Right cardiac atrium (tissue), 5 donors: ENCODE measurements at places on chromosomes 7 and 10.

- no peak for DNase-seq
These were observed 210.9 kb downstream of the CREB5 start for GRCh38 chr7:28623105-28623730.

DNA sequence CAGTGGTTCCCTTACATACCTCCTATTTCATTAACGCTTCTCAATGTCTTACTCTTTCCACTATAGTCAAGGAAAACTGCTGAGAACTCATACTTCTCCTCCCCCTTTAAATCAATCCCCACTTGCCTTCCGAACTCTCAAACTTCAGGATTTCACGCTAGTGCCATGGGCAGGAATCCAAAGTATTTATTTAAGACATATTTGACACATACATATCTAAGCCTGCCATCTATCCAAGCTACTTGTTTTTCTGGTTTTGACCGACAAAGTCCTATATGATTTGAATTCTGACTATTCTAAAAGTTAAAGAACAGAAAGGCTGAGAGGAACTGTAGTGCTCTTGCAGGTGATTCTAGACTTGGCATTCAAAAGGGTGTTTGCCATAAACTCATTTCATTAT, 51.8 kb downstream of the CCDC6 start:
- DNase-seq = no peak

GRCh38 chr10:106566873-106567272, 597.6 kb downstream of the SORCS1 start:
- no peak for DNase-seq

- no peak for DNase-seq
These were observed 42.7 kb upstream of the A1CF start for GRCh38 chr10:50928190-50928552.

GRCh38 chr10:128579280-128579865, 453.1 kb upstream of the MKI67 start:
- DNase-seq = no peak

GRCh38 chr10:99880080-99880835, 97.8 kb downstream of the ABCC2 start:
- peak; percentile 71 for DNase-seq

DNA sequence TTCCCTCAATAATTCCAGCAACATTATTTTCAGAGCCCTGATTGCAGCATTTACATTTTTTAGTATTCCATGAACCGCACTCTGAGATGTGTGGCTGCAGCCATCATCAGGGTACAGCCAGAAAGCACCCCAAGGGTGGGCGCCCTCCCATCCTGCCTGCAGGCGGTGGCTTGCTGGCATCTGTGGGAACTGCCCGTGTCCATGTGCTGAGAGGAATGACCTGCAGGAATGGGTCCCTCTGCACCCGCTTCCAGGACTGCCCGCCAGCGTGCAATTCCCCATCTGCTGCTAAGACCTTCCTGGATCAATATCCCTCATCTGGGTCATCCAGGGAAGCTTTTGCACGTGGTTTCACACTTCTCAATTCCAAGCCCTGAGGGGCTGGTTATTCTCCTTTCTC, 32.8 kb upstream of the NUB1 start:
- no peak for DNase-seq

DNA sequence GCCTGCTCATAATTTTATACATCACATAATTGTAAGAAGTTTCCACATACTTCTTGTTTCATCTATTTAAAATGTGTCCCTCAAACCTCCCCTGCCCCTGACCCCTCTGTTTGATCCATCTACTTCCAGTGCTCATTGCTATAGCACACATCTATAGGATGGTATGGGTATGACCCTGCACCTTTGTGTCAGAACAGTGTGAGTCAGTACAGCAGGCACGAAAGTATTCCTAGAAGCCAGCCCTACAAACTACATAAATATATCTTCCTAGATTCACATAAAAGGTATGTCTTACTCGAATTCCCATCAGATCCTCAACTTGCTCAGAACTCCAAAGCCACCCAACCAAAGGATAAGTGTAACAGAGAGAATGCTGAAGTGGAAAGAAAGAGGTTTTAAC, 25.7 kb upstream of the ING3 start:
- DNase-seq = no peak

GRCh38 chr10:117318909-117319308, 56.3 kb downstream of the PDZD8 start:
- DNase-seq = no peak

DNA sequence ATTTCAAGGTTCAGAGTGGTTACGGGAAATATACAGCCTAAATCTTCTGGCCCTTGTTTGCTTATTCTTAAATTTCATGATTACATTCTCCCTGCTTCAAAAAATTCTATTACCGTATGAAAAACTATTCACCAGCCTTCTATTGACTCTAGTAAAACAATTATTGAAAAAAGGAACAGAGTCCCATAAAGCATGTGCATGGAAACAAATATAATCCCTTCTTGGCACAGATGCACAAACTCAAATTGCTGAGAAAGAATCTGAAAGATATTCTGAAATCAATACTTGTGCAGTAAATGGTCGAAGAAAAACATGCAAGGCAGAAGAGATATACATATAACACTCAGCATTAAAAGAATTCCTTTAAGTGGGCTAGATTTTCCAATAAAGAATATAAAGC, 83.6 kb downstream of the LRRN3 start:
- no peak for DNase-seq

- peak; percentile 31 for DNase-seq
These were observed 29.4 kb upstream of the ATOH7 start for GRCh38 chr10:68261132-68261856.

- peak; percentile 90 for DNase-seq
These were observed 12.7 kb downstream of the LDB3 start for GRCh38 chr10:86681047-86681446.

- peak; percentile 19 for DNase-seq
These were observed 70.8 kb upstream of the ZMIZ1 start for GRCh38 chr10:78997635-78998618.

- peak; percentile 85 for DNase-seq
These were observed 22.3 kb downstream of the BZW2 start for GRCh38 chr7:16668049-16668858.

GRCh38 chr7:22610263-22610662, 110.3 kb upstream of the STEAP1B start:
- DNase-seq = no peak

DNA sequence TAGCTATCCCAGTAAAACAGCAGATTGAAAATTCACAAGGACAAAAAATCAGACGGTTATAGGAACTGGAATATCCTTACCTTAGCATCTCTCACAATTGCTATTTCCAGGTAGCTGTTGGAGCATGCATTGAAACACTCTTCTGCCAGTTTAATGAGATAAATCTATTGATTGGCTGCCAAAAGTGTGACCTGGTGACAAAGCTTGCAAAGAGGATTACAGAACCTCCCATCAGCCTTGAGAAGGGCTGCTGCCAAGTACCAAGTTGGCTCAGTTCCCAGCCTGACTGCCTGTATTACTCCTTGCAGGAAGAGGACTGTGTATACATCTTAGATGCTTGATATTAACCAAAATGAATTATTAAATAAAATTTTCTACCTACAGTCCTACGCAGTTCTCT, 5.1 kb downstream of the PRLHR start:
- DNase-seq = no peak

- no peak for DNase-seq
These were observed 13.7 kb downstream of the RFC2 start for GRCh38 chr7:74240482-74240881.

DNA sequence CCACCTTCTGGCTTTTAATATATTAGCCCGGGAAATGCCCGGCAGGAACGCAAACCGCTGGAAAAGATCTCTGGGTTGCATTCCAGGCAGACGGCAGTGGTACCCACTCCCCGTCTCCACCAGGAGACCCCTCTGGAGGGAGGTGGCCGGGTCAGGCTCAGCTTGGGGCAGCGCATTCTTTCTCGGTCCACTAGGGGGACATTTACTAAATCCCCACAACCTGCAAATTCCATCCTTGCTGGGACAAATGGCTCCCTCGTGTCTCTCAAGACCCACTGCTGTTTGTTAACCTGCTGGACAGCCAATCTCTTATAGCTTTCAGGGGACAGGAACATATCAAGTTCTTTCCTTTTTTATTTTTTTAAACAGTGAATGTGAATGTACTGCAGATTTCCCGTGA, 45.8 kb upstream of the CARD11 start:
- no peak for DNase-seq

DNA sequence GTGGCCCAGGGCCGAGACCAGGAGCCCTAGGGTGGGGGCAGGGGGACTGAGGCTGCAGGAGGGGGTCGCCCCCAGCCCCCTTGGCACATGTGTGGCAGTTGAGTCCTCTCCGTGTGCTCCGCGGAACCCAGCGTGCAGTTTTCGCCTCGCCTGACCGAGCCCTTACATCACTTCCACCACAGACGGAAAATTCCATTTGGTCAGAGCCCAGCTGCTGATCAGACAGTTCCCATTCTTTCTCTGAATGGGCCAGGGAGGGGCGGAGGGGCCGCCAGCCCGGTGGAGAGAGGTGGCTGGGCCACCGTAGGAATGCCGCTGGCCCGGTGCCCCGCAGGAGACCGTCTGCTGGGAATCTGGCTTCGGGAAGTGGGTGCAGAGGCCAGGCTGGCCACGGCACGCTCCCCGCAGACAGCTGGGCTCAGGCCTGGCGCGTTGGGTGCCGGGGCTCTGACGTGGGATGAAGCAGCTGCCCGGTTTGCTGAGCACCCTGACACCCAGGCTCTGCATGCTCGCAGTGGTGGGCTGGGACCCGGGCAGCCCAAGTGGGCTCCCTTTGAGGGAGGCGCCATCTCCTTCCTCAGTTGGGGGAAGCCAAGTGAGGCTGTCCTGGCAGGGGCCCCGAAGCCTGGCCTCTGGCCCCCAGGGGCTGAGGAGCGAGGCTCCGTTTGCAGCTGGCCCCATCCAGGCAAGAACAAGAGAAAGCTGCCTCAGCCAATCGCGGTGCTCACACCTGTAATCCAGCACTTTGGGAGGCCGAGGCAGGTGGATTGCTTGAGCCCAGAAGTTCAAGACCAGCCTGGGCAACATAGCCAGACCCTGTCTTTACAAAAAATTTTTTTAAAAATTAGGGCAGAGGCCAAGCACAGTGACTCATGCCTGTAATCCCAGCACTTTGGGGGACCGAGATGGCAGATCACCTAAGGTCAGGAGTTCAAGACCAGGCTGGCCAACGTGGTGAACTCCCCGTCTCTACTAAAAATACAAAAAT, 9.9 kb downstream of the TTYH3 start:
- DNase-seq = peak; percentile 95

DNA sequence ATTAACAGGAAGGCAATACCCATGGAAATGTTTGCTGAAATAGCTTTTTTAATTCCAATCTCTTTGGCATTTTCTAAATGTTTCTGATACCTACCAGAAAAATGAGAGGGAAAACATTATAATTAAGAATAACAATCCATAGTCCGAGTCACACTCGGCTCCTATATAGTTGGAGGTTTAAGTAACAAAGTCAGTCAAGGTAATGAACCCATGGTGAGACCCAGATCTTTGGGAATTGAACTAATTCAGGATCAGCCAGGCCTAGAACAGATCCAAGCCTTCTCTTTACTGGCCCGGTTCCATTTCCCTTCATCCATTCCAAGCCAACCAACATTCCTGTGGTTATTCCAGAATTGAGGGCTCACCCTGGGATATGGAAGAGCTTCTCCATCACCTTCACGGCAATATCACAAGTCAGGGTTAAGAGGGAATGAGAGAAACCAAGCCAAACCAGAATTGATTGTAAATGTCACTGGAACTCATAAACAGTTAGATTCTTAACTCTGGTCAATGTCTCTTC, 28.3 kb downstream of the ABCB4 start:
- DNase-seq = no peak

DNA sequence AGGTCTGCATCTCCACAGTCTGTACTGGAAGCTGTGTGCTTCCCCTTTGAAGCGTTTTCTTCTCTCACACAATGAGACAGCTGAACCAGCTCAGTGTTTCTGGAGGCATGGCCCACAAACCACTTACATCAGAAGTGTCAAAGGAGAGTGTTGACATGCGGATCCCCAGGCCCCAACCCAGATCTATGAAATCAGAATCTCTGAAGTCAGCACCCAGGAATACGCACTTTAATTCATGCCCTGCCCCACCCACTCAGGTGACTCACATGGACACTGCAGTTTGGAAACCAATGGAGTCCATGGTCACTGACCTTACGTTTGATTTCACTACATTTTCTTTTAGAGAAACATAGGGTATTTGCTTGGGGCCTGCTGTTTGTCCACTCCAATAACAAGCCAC, 19.0 kb downstream of the TLL2 start:
- no peak for DNase-seq

- DNase-seq = no peak
These were observed 1.2 kb downstream of the OPN4 start for GRCh38 chr10:86655596-86655995.

DNA sequence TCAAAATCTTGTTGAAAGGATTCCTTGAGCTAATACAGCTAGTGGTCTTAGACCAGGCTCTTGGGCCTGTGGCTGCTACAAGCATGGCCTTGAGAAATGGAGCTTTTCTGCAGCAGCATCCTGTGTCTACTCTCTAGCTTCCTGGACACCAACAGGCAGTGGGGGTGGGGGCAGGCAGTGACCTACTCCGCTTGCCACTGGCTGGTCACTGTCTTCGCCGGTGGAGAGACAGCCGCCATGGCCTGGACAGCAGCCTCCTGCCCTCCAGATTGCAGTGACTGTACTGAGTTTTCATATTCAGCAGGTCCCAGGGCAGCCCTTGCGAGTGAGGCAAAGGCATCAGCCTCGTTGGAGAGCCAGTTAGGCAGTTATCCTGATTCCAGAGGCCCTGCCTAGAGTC, 204.6 kb downstream of the HECW1 start:
- no peak for DNase-seq

GRCh38 chr7:867001-867405, 9.4 kb upstream of the GET4 start:
- DNase-seq = peak; percentile 63

- DNase-seq = no peak
These were observed 578.8 kb upstream of the PFKP start for GRCh38 chr10:2488446-2489005.

- no peak for DNase-seq
These were observed 53.6 kb downstream of the PARD3 start for GRCh38 chr10:34761453-34761852.

- no peak for DNase-seq
These were observed 219.7 kb upstream of the ADARB2 start for GRCh38 chr10:1957057-1957456.

- no peak for DNase-seq
These were observed 289.4 kb upstream of the LRRN3 start for GRCh38 chr7:110801502-110801901.

DNA sequence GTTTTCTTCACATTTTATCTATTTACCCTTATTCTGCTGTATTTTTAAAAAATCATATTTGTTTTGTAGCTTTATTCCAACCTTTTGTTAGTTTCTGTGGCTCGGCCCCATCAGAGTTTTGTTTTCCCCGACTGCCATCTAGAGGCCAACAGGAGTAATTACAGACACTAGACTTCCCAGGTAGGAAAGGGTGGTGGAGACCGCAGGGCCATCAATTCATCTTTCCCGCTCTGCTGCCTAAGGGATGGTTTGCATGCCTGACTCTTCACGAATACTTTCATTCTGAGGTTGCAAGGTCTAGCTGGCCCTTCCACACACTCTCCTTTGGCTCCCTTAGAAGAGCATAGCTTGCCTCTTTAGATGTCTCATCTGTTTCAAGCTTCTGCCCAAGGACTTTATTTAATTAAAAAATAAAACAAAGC, 38.3 kb downstream of the LYZL2 start:
- DNase-seq = no peak

GRCh38 chr7:29306319-29306991, 111.9 kb downstream of the CHN2 start:
- DNase-seq = no peak

GRCh38 chr7:7100432-7100849, 81.9 kb upstream of the C1GALT1 start:
- no peak for DNase-seq
